ENCODE measurements at places on chromosomes 1 and 21. TPM values are rescaled to one million over a fixed set of nuclear protein-coding genes. Genes with fewer than 3 reads are reported as not detected.

- DNase-seq: no peak
These were observed 56.3 kb upstream of the SYT6 start for GRCh38 chr1:114209971-114210370.

GRCh38 chr21:14600569-14601297, 54.6 kb upstream of the SAMSN1 start:
- DNase-seq: no peak

- DNase-seq: no peak
These were observed 11.3 kb downstream of the C1orf116 start for GRCh38 chr1:207021139-207021861.

DNA sequence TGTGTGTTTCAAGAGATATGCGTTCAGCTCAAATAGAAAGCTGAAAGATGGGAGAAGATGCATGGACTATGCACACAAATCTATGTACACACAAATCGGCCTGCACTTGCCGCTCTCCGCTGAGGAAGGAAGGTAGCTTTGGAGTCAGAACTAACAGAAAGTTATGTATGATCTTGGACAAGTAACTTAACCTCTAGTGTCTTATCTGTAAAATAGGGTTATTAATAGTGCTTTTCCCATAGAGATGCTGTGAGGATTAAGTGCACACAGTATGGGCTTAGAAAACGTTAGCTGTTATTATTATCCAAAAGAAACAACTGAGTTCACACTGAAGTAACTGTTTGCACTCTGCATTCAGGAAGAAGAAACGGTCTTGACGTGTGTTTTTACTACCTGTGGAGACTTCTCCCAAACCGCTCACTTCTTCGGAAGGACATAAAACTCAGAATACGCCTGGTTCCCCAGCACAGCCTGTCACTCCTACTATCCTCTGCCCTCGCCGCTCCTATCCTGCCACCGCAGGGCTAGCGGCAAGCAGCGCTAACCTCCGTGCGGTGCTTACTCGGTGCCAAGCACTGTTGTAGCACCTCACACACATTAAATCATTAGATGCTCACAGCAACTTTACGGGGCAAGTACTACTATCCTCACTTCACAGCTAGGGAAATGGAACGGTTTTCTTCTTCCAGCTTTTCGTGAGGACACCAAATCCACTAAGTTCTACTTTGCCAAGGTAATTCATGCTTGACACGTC, 1.3 kb downstream of the TGFBR3 start:
- DNase-seq: peak; percentile 56

DNA sequence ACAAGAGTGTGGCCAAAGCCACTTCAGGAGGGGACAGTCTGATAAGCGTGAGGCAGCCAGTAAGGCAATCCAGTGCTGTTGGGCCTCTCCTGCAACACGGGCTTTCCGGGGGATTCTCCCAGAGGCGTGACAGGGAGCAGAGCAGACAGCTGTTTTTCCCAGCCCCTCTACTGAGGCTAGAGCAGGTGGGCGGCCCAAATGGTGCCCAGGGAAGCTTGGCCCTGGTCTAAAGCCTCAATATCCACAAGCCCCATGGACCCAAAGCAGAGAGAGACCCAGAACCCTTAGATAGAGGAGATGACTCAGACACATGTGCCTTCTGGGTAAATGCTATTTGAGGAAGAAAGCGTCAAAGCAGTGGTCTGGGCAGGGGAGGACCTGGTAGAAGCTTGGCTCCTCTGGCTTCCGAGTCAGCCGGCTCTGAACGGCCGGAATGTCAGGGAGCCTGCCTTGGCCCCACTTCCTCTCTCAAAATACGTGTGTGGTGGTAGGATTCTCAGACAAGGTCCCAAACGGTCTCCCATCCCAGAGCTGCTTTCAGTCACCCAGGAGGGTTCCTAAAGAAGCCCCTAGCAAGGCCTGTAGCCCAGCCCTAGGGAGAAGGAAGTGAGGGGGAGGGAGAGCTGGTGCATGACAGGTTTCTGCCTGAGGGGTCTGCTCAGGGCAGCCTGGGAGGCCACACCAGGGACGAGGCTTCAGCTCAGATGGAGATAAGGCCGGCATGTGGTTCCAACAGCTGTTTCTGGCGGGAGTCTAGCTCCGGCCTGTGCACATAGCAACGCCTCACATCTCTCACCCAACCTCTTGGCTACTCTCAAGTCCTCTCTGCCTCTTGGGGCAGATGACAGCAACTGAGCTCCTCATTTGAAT, 28.8 kb downstream of the PIK3C2B start:
- no peak for DNase-seq

Gene SLC25A34
- 3.5 TPM for total RNA-seq

- no peak for DNase-seq
These were observed 34.5 kb upstream of the ACTRT2 start for GRCh38 chr1:2986549-2987305.

Gene ZNF695
- total RNA-seq: 20.6 TPM

Gene MFAP2
- total RNA-seq: 129 TPM

DNA sequence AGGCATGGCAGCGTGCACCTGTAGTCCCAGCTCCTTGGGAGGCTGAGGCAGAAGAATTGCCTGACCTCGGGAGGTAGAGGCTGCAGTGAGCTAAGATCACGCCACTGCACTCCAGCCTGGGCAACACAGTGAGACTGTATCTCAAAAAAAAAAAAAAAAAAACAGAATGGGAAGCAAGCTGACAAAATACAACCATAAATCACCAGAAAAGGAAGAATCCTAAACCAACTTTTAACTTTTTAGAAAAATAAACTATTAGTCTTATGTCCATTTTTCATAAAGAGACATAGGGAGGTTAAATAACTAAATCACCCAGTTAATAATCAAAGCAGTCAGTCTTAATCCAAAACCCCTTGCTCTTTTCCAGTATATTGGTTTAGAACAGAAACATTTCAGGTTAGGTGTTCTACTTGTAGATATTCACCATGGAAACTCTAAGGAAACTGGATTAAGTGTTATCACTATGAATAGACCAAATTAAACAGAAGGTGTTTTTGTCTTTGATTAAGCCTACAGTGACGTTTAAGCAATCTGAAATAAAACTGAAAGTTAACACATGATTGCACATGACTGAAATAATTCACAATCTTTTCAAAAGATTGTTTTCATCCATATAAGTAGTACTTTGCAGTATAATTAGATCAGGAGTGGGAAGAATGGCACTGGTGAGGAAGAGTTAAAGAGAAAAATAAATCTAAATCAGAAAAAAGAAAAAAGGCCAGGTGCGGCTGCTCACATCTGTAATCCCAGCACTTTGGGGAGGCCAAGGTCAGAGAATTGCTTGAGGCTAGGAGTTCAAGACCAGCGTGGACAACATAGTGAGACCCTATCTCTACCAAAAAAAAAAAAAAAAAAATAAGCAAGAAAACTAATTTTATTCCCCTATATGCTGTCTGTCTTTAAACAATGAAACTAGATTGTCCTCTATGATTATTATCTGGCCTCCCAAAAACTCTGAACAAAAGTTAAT, 9.6 kb downstream of the CDC42BPA start:
- DNase-seq: no peak

Gene CCDC17
- total RNA-seq: 1.0 TPM

Gene OR10J1
- total RNA-seq: not detected

DNA sequence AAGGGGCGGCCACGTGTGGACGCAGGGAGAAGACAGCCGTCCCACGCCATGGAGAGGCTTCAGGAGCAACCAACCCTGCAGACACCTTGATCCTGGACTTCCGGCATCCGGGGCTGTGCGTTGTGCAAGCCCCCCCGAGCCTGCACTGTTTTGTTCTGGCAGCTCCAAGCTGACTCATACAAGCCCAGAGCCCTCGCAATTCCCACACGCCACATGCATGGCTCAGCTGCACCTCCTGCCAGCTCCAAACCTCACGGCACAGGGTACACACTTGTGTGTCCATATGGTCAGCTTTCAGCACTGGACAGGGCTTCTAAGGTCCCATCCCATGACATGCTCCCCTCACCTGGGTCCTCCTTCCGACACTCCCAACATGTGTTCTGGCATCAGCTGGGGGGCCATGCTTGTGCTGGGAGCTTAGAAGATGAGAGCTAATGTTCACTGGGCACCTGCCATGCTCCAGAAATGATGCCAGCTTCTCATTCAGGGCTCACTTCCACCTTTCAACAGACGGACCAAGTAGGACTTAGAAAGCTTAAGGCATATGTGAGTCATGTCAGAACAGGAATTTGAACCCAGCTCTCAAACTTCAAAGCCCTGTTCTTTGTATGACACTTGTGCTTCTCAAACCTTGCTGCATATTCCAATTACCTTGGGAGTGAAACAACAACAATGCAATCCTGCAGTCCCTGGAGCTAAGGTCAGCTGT, 137.3 kb downstream of the PGBD5 start:
- DNase-seq: no peak

DNA sequence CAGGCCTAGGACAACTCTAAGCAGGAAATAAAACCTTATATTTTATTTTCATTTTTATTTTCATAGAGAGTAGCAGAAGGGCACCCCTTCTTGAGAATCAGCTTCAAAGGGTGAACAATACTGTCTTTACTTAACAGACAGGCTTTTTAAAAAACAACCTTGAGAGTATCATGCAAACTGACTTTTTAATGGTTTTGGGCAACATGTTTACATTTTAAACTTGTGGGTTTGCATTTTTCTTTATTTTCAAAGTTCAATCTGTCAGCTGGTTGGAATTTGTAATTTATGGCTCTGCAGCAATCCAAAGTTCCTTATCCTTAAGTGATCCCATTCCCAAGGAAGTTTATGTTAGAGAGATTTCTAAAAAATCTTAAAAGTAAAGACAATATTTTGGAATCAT, 392.3 kb upstream of the ADAMTS5 start:
- no peak for DNase-seq

GRCh38 chr1:201795066-201795465, 33.9 kb upstream of the IPO9 start:
- DNase-seq: peak; percentile 71

Gene LCE2B
- not detected for total RNA-seq

- no peak for DNase-seq
These were observed 27.0 kb upstream of the PTCH2 start for GRCh38 chr1:44870096-44870495.

Gene PTPRC
- total RNA-seq: 0.10 TPM

DNA sequence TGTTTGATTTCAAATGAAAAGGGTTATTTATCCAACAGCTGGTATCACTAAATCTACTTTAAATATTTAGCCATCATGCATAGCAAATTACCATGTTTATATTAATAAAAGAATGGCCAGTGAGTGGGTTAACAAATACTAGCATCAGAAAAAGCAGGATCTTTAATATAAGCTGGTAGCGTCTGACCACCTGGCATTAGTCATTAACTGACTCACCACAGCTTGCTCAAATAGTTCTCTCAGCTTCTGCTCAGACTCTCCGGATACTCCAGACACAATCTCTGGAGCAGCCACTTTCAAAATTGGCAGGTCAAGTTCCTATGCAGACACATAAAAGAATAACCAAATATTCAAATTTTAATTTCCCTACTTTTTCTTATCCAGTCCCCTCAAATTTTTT, 29.6 kb downstream of the NVL start:
- DNase-seq: no peak

Gene TNN
- 0.31 TPM for total RNA-seq

- DNase-seq: no peak
These were observed 25.9 kb downstream of the CD53 start for GRCh38 chr1:110898734-110899457.

- peak; percentile 81 for DNase-seq
These were observed 6.1 kb upstream of the RNF223 start for GRCh38 chr1:1080122-1080757.

Gene TDRD5
- total RNA-seq: 1.4 TPM

DNA sequence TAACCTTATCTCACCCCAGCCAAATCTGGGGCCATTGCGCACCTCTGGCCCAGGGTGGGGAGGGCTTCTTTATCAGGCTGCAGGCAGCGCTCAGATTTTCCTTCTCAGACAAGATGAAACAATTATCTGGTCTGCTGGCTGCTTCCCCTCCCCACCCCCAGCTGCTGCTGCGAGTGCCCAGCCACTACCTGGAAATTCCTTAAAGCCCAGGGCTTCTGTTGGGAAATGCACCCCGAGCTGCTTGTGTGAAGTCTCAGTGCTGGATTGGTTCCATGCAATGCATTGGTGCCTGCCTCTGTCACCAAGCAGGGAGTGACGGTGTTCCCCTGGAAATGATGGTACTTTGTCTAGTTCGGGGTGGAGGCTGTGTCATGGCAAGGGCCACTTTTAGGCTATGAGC, 18.5 kb upstream of the ACTL8 start:
- peak; percentile 27 for DNase-seq

Gene AMY1A
- total RNA-seq: not detected

- DNase-seq: peak; percentile 65
These were observed 183.3 kb upstream of the TMEM51 start for GRCh38 chr1:14970115-14970798.

GRCh38 chr1:67078291-67078690, 24.3 kb upstream of the SLC35D1 start:
- no peak for DNase-seq

- no peak for DNase-seq
These were observed at the start of gene ADSS2 for GRCh38 chr1:244451539-244451950. TSS of gene ADSS2 (minus strand) at chr1:244451909. CDS start at chr1:244451817, 92 bp downstream.

Gene ASAP3
- total RNA-seq: 98.2 TPM

GRCh38 chr1:10585242-10585641, 110.5 kb downstream of the PEX14 start:
- no peak for DNase-seq

Gene CA6
- not detected for total RNA-seq

- DNase-seq: peak; percentile 82
These were observed 127.3 kb upstream of the PLD5 start for GRCh38 chr1:242651817-242652216.

DNA sequence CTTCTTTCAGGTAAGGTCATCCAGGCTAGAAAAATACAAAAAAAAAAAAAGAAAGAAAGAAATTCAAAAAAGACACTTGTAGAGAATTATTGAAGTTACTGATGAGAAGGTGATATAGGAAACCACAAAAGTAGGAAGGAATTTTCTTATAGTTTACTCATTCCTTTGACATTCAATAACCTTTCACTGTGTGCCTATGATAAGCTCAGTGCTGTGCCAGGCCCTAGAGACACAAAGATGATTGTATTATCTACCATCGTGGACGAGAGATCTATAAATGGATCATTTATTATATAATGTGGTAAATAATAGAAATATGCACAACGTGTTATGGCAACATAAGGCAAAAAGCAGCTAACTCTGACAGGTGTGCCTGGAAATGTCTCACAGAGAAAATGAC, 109.6 kb upstream of the NGF start:
- no peak for DNase-seq

GRCh38 chr1:47687631-47688460, 250.0 kb downstream of the FOXD2 start:
- peak; percentile 52 for DNase-seq

Gene RAB13
- 38.0 TPM for total RNA-seq

- no peak for DNase-seq
These were observed 1.3 kb downstream of the KRTAP12-3 start for GRCh38 chr21:44658913-44659595.

GRCh38 chr1:85998105-85998855, 158.3 kb downstream of the COL24A1 start:
- no peak for DNase-seq

- no peak for DNase-seq
These were observed 85.4 kb upstream of the ACTRT2 start for GRCh38 chr1:2935751-2936390.

Measured in GM23338 (cell line).